ENCODE measurements at places on chromosomes 5 and 9. TPM values are rescaled to one million over a fixed set of nuclear protein-coding genes. Genes with fewer than 3 reads are reported as not detected.

The COL15A1 gene
- total RNA-seq = 0.16 TPM

The IL4 gene
- total RNA-seq = 45.9 TPM

DNA sequence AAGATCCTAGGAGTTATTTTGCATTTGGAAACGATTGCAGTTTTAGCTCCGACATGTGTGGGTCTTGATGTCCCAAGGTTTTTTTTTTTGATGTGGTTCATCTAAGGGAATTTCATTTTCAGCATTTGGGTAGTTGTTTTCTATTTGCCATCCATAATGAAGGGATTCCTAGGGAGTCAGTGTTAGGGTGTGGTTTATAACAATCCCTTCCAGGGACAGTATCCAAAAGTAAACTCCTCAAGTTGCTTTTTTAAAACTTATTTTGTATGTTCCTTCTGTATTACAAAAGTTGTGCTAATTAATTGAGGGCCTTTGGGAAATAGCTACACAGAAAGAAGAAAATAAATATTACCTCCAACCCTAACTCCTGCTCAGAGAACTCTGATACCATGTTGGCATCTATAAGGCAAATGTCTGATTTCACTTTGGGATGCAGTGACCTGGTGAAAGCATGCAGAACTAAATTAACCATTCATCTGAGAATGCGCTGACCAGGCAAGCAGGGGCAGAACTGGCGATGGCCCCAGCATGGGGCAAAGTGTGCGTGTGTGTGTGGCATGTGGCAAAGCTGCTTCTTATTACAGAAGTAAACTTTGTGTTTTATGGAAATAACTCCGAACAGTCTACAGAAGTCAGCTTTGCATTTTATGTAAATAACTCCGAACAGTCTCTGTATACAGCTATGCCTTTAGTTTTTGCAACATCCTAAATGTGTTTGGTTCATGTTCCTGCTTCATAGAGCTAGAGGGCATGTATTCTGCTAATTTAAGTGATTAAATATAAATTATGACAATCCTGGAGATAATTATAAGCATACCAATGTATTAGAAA, 237.2 kb downstream of the TRPM3 start:
- no peak for DNase-seq

- no peak for DNase-seq
These were observed 12.4 kb downstream of the AP3S1 start for GRCh38 chr5:115854139-115854538.

DNA sequence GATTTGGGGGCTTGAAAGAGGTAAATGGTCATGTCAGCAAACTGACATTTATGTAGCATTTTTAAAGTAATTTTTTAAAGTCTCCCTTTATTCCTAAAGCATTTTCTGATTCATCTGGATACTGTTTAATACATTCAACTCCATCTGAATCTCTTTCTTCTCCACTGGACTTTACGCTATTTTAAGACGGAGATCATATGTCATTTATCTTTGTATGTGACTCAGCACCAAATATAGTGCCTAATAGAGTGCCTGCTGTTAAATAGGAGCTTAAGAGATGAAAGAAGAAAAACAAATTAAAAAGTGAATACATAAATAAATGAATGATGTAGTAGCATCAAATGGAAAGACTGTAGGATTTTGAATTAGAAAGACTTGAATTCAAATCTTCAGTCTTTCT, 548.8 kb upstream of the SMC2 start:
- DNase-seq = no peak

- no peak for DNase-seq
These were observed 40.0 kb upstream of the ORM1 start for GRCh38 chr9:114282926-114283325.

GRCh38 chr5:171906066-171906570, 100.3 kb downstream of the FBXW11 start:
- DNase-seq = no peak

DNA sequence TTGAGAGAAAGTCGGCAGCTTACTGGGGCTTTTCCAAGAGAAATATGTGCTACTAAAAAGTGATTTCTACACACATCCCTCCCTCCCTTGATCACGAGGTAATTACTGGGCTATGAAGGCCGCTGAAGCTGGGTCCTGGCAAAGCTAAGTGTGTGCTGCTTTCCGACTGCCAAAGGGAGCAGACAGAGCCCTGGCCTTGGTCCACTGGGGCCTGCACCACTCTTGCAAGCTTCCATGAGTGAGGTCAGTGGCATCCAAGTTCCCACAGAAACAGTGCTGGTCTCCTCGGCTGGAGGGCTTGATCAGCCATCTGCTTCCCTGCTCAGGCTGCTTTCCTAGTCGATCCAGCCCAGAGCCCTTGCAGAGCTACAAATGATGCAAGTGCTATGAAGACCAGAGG, 154.8 kb upstream of the LHFPL2 start:
- no peak for DNase-seq

DNA sequence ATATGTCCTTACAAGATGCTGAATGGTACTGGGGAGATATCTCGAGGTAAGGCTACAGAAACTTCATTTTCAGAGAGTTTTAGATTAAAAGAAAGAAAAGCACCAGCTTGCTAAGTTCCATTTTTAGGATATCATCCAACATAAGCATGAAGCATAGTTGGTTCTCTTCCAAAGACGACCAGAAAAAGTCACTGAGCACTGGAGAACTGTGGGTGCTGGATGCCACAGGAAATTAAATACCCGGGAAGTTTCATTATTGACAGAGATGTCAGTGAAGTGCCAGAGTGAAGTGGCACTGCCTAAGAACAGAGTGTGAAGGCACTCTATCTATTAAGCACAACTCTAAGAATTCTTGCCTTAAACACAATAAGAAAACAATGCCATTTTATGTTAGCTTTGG, 76.8 kb downstream of the PIK3R1 start:
- no peak for DNase-seq

Data from activated T-cell treated with anti-CD3 and anti-CD28 coated beads, Interleukin-2, amount 50 U/mL, for 4 hours (primary cell).